ENCODE measurements at places on chromosomes 7 and 10. TPM values are rescaled to one million over a fixed set of nuclear protein-coding genes. Genes with fewer than 3 reads are reported as not detected.

DNA sequence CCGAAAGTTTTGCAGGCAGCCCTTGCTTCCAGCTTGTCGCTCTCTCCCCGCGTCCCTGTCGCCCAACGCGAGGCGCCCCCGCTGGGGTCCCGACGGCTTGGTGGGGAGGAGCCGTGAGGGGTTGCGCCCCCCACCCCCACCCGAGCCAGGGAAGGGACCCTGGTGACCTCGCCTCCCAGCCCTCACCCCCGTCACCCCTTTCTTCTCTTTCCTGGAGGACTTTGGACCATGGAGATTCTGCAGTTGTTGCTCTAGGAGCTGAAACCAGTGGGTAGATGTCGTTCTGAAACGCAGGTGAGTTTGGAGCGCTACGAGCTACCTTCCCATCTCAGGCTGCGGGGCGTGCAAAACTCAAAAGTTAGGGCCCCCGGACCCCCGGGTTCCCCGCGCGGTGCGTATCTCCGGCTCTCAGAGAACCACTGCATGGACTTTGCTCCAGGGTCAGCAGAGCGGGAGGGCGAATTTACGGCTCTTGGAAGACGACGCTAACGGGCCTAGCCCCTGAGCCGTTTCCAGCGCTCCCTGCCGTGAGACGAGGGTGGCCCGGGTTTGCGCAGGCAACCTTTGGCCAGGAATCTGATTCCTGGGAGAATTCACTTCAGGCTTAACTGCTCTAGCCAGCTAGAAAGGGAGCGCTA lies 684 bp upstream of the ATXN7L1 start:
- peak; percentile 68 for DNase-seq

The LRRC18 gene
- not detected for polyA plus RNA-seq

- DNase-seq: peak; percentile 92
Observed at GRCh38 chr10:73495226-73495883, 469 bp downstream of the PPP3CB start.

The MAGI2 gene
- 0.53 TPM for polyA plus RNA-seq

DNA sequence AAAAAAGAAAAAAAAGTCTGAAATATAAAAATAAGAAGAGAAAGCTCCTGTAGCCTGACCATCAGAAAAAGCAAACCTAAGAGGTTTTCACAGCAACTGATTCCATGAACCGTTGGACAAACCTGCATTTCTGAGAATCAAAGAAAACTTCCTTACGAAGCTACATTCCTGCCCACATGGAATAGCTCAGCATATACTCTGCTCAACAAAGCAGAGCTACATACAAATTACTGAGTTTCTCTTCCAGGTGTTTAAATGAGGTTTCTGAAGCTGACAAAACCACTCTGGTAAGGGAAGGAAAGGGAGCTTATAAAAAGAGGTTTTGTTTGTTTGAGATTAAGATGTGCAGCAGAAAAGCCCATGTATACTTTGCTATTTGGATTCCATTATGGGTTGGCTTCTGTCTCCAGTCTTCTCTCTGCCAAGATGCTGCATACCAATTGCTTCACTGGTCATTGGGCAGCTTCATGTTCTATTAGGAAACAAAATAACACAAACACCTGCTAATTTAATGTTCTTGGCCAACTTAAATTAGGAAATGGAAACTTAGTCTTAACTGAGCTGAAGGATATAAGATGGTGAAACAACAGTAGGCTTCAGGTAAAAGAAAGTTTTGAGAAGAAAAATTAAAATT lies 314.1 kb downstream of the LRRTM3 start:
- DNase-seq: no peak

The CYP2C19 gene
- polyA plus RNA-seq: not detected

DNA sequence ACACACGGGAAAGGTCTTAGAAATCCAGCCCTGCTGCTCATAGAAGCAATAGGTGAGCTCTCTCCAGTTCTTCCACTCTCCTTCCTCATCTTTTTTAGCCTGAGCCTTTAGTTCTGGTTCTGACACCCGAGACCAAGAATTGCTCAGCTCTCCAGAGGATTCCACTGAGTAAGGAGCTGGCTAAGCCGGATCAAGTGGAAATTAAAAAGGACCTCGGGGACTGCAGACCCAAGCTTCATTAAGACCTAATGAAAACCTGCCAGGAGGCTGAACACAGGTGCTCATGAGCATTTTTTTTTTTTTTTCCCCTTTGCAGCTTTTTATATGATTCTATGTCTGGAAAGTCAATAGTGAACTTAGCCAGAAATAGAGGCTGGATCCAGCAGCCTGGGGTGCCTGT lies 1176.0 kb upstream of the AUTS2 start:
- no peak for DNase-seq

DNA sequence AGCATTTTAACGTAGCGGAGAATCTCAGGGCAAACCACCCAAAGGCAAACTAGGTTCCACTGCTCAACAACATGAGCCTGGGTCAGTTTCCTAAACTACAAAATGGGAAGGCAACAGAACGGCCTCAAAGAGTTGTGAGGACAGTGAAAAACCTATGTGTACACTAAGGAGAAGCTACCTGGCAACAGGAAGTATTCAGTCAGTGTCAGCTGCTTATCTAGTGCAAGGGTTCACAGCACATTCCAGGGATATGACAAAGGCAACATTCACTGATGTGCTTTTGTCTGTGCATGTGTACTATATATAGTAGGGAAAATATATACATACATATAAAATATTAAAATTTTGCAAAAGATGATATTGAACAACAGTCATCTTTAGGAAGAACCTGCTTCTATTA lies 17.2 kb downstream of the NUDCD3 start:
- DNase-seq: no peak

GRCh38 chr10:37754538-37755323 lies 102.7 kb downstream of the ZNF248 start:
- peak; percentile 72 for DNase-seq

DNA sequence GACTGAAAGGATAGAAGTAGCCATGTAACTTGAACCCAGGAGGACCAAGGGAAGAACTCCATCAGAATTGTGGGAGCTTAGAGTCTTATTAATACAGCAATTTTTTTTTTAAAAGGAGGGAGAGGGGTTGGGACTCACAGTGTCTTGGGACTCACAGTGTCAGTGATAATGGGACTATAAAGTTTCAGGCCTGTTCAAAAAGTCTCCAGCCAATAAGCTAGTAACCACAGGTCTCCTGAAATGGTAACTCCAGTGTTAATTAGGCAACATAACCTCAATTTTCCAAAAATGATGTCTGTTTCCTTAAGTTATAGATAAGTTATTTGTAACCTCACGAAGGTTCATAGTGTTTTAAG lies 2.4 kb upstream of the HNRNPH3 start:
- DNase-seq: no peak

The PPP1R17 gene
- not detected for polyA plus RNA-seq

DNA sequence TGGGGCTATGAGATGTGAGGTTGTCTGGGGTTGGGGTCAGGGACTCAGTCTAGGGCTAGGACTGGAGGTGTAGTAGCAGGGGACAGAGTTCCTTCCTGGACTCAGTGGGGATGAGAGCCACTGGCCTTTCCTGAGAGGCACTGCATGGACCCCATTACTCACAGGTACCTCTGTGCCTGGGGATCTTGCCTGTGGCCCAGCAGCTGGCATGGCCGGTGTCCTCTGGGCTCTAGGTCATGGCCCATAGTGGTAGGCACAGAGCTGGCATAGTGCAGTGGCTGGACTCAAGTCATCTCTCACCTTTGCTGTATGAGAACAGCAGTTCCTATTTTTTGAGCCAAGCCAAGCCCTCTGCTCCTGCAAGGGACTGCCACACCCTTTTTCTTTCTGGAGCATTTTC lies 51.9 kb downstream of the NEURL1 start:
- DNase-seq: no peak

The PLCE1 gene
- 10.7 TPM for polyA plus RNA-seq

The RNF133 gene
- polyA plus RNA-seq: not detected

GRCh38 chr10:49831352-49832035 lies 69.4 kb upstream of the OGDHL start:
- no peak for DNase-seq

GRCh38 chr10:1156616-1156886 lies 100.4 kb downstream of the WDR37 start:
- DNase-seq: no peak

The CUZD1 gene
- polyA plus RNA-seq: 1.5 TPM

The GPR141 gene
- polyA plus RNA-seq: 0.11 TPM

The ATP6V0A4 gene
- 0.24 TPM for polyA plus RNA-seq

GRCh38 chr7:120724448-120724847 lies 133.5 kb downstream of the TSPAN12 start:
- DNase-seq: no peak

The TRIM74 gene
- 0.62 TPM for polyA plus RNA-seq
